Activated gamma-delta T cell treated with Interleukin-2 at 50 U/mL for 16 hours (primary cell): ENCODE measurements at places on chromosomes 2 and 18.
A peak's percentile ranks its signal among the peaks of the same experiment; 100 is the strongest.

DNA sequence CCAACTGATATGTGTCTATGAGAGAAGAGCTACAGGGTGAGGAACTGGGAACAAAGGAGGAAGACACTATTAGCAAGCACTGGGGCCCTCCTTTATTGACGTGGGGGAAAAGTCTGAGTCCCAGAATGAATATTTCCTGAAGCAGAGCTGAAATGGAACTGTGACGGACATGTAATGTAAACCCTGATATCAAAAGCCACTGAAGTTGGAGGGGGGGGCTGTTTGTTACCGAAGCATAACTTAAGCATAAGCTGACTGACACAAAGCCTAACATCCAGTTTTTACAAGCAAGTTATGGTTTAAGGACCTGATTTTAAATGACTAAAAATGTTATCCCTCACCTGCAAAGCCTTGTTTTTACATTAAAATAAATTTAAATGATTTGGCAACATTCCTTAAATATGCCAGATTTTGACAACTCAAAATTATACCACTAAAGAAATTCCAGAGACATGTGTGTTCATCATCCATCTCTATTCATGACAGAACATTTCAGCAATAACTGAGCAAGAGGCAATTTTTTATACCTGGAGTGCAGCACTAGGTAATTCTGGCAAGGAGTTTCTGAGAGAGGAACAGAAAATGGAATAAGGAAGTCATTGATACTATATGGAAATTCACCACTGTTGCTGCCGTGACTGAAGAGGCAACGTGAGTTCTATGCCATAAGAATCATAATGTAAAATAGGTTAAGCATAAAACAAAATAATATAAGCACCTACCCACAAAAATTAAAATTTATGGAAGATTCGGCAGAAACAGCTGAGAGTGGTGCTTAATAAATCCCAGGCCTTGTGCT is 186.0 kb downstream of the AFF3 start:
- DNase-seq: no peak

DNA sequence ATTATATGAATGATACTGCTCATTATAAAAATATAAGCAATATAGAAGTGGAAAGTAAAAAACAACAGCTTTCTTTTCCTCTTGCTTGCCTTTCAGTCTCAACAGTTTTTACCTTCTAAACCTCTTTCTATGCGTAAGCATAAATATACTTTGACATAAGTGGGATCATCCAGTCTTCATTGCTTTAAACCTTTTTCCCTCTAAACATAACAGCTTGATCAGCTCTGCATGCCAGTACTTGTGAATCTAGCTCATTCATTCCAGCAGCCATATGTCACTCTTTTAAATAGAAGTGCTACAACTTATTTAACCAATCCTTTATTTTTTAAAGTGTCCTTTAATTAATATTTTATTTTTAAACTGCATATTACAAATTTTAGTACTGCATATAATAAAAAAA is 88.1 kb downstream of the TTC27 start:
- DNase-seq: no peak

GRCh38 chr2:241217320-241218031 is 29.0 kb downstream of the ANO7 start:
- peak; percentile 19 for DNase-seq

DNA sequence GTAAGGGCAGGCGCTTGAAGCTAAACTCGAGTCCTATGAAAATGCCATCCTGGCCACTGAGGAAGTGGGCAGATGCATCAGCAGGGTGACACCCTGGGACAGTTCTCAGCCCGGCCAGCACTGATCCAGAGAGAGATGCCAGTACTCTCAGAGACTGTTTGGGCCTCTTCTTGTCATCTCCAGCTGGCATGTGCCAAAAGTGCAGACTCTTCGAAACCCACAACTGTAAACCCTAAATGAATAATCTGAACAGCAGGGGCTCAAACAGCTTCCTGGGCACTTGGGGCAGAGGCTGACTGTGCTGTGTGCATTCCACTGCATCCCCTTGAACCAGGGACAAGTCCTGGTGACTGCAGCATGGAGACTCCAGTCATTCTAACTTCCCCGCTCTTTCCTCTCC is 204.2 kb upstream of the SMAD2 start:
- DNase-seq: no peak

DNA sequence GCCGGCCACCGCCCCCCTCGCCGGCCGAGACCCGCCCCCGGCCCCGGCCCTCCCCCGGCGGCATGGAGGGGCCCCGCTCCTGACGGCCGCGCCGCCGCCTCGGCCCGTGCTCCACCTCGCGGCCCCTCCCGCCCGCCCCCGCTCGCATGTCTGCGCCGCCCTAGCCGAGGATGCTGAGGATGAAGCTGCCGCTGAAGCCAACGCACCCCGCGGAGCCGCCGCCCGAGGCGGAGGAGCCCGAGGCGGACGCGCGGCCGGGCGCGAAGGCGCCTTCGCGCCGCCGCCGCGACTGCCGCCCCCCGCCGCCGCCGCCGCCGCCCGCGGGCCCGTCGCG is 397 bp downstream of the ZCCHC2 start:
- DNase-seq: no peak

DNA sequence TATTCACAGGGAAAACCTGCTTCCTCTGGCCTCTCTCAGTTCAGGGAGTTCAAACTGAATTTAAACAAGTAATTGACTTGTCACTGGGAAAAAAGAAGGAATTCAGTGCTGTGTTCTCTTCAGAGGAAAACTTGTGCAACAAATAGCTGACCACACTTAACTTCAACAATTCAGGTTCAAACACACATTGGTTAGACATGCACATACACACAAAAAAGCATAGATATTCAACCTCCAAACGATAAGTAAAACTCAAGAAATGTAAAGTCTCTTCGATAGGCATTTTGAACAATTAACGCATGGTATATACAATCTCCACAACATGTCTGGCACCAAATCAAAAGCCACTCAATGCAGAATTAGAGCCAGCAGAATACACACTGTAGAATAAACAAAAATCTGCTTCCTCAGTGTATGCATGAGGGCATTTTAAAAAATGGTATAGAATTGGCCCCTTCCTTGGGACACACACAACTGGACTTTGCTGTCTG is 269.0 kb downstream of the TCF4 start:
- no peak for DNase-seq

DNA sequence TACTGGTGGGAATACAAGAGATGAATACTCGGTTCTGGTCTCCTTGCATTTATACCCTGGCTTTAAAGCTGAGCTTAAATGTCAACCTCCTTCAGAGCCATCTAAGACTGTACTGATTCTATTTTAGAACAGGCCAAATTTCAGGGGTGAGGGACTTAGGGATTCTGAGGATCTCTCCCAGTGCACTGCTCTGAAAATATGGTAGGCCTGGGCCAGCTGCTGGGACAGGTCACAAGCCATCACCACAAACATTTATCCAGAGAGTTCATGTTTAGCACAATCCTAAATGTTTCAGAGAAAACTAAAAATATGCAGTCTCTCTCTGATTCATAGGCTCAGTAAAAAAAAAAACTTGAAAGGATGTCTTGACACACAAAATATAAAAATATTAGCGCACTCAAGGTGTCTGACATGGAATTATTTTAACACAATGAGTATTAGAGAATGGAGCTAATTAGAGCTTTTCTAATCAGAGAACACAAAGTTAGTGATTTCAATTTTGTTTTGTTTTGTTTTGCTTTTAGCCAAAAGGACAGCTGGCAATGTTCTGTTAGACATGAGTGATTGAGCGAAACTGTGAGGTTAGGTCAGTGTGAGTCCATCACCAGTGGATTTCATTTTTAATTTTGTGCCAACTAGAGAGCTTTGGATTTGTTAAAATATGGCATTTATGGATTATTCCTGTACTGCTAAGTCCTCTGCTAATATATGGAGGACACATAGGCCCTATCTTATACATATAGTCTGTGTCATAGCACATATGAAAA is 38.8 kb downstream of the MFSD6 start:
- DNase-seq: no peak

DNA sequence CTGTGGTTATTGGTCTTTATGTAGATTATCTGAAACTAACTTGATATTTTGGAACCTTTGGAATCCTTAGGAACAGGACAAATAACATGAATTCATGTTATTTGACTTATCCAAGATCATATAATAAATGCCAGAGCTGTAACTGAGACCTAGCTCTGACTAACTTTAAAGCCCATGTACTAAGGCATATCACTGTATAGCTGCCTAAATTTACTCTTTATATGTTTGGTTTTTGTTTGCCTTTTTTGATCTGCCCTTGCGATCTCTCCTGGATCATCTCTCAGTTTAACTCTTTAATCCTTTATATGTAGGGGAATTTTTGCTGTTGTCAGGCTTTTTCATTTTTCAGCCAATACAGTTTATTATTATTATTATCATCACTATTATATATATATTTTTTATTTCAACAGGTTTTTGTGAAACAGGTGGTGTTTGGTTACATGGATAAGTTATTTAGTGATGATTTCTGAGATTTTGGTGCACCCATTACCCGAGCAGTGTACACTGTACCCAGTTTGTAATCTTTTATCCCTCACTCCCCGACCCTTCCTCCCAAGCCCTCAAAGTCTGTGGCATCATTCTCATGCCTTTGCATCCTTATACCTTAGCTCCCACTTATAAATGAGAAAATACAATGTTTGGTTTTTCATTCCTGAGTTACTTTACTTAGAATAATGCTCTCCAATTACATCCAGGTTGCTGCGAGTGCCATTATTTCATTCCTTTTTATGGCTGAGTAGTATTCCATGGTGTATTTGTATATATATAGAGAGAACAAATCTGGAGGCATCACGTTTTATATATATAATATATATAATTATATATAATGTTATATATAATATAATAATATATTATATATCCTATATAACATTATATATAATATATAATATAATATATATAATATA is 48.9 kb downstream of the APLF start:
- no peak for DNase-seq

GRCh38 chr2:136424112-136424511 is 306.2 kb upstream of the CXCR4 start:
- peak; percentile 17 for DNase-seq

DNA sequence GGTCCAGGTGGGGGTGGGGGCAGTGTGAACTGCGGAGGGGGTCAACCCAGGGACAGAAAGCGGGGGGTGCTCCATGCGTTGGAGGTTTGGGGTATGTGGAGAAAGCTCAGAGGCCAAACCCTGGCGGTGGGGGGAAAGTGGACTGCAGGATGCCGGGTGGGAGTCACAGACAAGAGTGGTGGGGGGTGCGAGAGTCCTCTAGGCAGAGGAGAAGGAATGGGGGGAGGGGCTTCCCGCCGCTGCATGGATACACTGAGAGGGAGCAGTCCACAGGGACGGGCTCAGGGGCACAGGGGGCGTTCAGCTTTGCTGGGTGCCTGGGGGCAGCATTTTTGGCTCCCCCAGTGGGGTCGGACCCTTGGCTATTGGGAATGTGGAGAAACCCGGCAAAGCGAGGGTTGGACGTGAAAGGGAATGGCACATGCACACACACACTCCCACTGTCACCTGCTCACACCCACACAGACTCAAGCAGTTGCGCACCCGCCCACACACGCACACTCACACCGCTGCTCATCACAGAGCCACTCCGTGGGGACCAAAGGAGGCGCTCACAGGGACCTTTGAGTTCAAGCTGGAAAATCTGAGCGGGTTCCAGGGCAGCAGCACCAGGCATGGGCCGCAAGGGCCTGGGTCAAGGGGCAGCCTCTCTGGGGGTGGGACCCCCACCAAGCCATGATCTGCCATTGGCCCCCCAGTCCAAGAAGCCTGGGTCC is 7.7 kb downstream of the GBX2 start:
- no peak for DNase-seq

- DNase-seq: no peak
Observed at GRCh38 chr2:60309941-60310660, 243.4 kb downstream of the BCL11A start.

GRCh38 chr2:217491271-217491670 is 511.5 kb downstream of the TNS1 start:
- no peak for DNase-seq

GRCh38 chr2:11680182-11680900 is 10.3 kb upstream of the NTSR2 start:
- DNase-seq: no peak

DNA sequence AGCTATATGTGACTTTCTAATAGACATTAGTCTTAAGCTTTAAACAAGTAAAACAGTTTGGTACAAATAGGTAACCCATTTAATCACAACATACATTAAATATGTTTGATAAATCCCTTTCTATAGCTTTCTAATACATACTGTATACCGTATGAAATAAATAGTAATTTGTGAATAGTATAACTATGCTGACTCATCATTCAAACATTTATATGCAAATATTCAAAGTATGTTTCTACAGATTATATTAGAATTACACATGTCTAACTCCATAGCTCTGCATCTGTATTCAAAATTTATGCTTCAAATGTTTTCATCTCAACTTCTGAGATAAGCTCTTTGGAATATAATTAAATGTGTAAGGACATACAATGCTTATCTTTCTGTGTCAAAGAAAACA is 142.7 kb upstream of the ZNF804A start:
- DNase-seq: no peak

GRCh38 chr2:222241128-222241870 is 57.5 kb downstream of the PAX3 start:
- no peak for DNase-seq

GRCh38 chr2:74379851-74380789 is at the start of gene DCTN1:
DCTN1 (minus strand) TSS chr2:74380311; CDS start chr2:74380037, 274 bp downstream.
- peak; percentile 12 for DNase-seq

GRCh38 chr2:223930103-223930976 is 14.8 kb downstream of the WDFY1 start:
- no peak for DNase-seq

DNA sequence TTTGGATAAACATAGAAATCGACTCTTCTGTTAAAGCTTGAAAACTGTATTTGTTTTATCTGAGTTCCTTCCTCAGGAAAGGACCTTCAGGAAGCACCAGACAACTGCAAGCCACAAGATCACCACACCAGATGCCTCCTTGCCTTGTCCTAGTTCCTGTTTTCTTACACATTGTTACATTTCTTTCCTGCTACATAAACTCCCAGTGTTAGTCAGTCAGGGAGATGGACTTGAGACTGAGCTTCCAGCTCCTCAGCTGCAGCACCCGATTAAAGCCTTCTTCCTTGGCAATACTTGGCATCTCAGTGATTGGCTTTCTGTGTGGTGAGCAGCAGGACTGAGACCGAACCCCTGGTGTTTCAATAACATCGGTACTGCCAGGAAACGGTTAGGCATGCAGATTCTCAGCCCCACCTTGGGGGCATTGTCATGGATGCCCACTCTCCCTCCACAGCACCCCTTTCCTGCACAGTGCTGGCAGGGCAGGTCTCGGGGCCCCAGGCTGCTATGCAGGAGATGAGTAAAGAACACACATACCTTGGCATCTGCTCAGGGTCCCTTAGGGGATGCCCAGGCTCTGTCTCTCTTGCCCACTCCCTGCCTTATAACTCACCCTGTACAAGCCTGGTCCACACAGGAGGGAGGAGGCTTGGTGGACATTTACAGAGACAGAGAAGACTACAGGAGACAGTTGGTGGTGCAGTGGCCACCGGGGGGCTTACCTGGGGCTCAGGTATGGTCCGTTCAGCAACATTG is 32.6 kb downstream of the ANKMY1 start:
- DNase-seq: no peak

DNA sequence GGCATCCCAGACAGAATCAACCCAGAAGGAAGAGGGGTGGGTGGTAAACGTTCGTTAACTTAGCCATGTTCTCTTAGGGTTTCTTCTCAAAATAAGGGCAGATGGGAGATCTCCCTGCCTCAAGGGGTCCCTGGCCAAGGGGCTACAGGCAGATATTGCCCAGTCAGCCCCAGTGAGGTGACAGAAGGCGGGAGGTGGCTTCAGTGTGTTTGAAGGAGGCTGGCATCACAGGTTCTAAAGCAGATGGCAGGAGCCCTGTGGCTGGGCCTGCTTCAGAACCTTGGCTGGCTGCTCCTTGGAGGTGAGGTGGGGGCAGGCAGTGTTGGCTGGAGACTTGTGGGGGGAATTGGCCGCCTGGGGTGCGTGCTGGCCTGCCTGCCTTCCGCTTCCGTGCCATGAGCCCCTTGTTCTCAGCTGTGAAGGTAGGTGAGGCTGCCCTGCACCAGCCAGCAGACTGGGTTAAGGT is 23.5 kb downstream of the HPCAL1 start:
- no peak for DNase-seq
